ENCODE measurements at places on chromosomes 6 and 20. TPM values are rescaled to one million over a fixed set of nuclear protein-coding genes. Genes with fewer than 3 reads are reported as not detected.

EDN1 gene
- 0.56 TPM for total RNA-seq

WFDC2 gene
- not detected for total RNA-seq

DNA sequence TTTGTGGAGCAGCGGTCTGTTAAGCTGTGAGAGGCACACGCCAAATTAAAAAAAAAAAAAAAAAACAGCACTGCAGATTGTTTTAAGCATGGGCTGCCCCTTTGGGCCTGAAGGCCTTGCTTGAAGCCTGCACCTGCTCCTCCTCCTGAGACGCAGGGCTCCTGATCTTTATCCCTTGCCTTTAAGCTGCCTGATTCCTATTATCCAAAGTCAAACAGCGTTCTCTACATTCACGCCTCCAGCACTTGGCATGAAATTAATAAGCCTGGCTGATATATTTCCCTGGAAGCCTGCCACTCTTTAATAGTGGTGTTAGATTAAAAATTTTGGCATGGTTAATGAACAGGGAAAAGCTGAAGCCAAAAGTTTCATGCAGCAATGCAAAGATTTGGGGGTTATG lies 163.9 kb downstream of the FAXC start:
- no peak for DNase-seq

DNA sequence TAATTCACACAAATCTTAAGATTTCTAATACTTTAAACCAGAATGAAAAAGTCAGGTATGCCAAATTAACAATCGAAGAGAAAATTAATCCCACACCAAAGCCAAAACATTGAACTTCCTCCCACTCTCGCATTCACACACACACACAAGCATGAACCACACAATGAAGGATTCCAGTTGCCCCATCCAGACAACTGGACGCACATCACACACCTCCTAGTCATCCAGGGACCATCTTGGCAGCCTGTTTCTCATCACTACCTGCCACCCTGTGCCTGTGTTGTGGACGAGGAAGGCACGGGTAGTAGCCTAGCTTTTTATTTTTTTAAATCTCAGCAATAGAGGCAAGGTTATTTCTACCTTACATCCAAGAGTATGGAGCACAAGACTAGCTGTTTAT lies 15.2 kb downstream of the B4GALT5 start:
- no peak for DNase-seq

DNA sequence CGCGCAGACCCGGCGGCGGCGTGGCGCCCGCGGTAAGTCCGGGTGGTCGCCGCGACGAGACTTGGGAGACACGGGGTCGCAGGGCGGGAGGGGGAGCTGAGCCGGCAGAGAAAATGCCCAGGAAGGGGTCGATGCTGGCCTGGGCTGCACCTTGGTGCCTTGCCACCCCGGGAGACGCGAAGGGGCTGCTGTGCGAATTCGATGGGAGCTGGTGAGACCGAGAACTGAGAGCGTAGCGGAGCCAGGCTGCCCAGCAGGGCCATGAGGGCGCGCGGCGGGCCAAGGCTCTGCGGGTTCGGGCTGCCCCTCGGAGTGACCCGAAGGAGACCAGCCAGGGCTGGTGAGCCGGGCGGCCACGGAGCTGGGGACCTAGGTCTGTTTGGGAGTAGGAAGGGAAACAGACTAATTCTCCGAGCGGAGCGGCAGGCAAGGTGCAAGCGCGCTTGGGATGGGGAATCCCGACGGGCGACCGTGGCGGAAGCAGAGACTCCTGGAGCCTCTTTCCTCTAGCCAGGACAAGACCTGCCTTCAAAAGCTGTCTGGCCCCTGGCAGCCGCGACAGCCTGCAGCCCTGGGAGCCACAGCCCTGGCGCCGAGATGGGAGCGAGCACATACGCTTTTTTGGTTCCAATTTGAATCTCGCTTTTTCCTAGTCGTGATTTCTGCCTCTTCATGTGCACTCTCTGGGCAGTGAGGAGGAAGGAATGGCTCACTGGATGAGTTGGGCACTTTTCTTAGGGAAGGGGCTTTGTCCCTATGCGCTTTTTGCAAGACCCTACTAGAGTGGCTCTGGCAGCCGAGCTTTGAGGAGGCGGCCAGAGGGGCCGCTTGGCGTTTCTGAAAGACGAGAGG lies 691 bp downstream of the SYNDIG1 start:
- no peak for DNase-seq

Data from activated B cell treated with CpG ODN at 0.5 μM for 24 hours (primary cell).